ENCODE measurements at places on chromosomes 1 and 21.

DNA sequence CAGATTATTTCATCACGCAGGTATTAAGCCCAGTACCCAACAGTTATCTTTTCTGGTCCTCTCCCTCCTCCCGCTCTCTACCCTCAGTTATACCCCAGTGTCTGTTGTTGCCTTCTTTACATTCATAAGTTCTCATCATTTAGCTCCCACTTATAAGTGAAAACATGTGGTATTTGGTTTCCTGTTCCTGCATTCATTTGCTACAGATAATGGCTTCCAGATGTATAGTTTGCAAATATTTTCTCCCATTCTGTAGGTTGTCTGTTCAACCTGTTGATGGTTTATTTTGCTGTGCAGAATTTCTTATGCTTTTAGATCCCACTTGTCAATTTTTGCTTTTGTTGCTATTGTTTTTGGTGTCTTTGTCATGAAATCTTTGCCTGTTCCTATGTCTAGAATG lies 21.1 kb upstream of the KCNH1 start:
- no peak for DNase-seq

- no peak for DNase-seq
Observed at GRCh38 chr21:37149411-37149810, 76.4 kb downstream of the TTC3 start.

- DNase-seq: no peak
Observed at GRCh38 chr1:64090436-64090835, 113.0 kb upstream of the UBE2U start.

GRCh38 chr1:101299141-101299540 lies 62.3 kb downstream of the S1PR1 start:
- DNase-seq: no peak

GRCh38 chr1:21764615-21765423 lies 18.1 kb downstream of the USP48 start:
- DNase-seq: no peak

DNA sequence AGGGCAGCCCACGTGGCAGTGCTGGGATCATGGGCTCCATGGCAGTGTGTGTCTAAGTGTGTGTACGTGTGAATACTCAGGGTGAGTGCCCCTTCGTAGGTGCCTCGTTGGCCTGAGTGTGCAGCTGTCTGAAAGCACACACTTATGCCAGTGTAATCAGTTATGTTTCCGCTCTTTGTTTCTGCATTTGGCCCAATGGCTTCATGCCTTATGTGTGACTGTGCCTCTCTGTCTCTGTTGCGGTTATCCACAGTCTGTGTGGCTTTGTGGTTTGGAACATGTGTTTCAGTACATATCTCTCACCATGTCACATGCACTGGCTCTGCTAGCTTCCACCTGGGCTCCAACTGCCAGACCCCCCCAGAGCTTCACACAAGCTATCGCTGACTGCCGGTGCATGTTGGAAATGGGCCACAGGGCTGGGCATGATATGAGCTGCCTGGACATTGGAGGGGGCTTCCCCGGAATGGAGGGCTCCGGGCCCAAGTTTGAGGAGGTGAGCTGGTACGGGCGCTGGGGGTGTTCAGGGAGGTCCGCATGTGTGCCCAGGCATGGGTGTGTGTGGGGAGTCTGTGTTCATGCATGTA lies 70.3 kb upstream of the TINAGL1 start:
- no peak for DNase-seq
